ENCODE measurements at places on chromosomes 7 and 10.

DNA sequence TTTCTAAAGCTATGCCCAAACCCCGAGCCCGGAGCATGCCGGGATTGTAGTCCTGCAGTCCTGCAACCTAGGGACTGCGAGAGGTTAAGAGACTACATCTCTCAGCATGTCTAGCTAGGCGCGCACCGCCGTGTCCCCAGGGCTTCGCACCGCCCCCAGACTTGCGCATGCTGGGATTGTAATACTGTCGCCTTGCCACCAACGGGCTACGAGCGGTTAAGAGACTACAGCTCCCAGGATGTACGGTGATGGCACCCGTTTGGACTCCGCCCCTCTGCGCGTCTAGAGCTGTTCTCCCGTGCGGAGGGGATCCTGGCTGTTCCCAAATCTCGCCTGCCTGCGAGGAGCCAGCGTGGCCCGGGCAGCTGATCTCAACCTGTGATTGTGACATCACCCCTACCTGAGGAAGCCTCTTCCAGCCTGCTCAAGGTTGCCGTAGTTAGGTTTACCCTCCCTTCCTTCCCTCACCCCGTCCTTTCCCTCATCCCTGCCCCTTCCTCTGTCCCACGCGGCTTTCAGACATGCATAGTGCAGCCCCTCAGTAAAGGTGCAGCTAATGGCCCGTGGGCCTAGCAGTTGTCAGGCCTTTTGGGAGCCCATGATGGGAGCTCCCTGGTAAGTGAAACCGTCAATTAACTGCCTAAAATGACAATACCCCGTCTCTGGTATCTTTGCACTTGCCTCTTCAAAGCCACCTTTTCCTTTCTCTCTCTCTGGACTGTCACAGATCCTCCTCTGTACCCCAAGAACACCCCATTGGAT lies 6.3 kb upstream of the ZNF736 start:
- DNase-seq: peak; percentile 93

- no peak for DNase-seq
These were observed 23.5 kb upstream of the KDM7A start for GRCh38 chr7:140200061-140200989.

GRCh38 chr10:128599030-128599429 lies 472.8 kb upstream of the MKI67 start:
- no peak for DNase-seq

DNA sequence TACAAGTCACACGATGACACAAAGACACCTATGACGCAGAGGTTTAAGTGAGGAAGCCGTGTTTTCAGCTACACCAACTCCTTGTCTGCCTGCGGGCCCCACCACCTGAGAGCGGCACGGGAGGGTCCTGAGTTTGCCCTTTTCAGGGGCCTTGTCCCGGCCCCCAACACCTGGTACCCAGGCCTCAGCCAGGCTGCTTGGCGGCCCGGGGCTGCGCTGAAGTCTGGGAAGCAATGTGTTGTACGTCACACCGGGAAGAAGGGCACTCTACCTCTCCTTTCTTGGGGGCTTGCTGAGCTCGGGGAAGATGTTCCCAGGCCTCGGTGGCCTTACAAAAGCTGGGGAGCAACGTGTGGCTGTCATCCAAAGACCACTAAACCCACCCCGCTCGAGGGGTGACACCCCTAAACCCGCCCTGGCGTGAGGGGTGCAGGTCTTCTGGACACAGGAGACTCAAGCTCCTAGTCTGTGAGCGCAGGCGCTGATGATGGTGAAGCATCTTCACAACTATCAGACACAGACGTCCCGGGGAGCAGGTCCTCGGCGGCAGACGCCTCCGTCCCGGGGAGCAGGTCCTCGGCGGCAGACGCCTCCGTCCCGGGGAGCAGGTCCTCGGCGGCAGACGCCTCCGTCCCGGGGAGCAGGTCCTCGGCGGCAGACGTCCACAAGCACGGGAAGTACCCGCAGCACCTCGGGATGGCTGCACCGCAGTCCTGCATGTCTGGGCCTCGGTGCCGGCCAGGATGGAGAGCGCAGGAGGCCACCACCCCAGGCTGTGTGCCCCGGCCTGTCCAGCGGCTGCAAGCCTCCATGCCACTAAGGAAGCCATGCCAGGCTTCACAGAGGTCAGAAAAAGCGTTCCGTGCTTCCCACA lies 15.4 kb downstream of the CFAP46 start:
- DNase-seq: no peak

DNA sequence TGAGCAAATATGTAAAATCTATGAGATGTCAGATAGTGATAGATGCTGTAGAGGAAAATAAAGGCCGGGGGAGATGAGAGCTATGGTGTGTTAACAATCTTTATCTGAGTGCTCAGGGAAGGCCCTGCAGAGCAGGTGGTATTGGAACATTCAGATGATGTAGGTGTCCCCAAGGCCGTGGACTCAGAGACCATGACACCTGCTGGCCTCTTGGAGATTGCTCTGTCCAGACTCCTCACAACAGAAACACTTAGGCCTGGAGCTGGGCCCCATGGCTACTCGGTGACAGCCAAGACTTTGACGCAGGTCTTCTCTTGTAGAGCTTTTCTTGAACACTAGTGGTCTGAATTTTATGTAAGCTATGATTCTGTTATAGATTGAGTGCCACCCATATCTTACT lies 13.3 kb downstream of the AKR1E2 start:
- DNase-seq: no peak

DNA sequence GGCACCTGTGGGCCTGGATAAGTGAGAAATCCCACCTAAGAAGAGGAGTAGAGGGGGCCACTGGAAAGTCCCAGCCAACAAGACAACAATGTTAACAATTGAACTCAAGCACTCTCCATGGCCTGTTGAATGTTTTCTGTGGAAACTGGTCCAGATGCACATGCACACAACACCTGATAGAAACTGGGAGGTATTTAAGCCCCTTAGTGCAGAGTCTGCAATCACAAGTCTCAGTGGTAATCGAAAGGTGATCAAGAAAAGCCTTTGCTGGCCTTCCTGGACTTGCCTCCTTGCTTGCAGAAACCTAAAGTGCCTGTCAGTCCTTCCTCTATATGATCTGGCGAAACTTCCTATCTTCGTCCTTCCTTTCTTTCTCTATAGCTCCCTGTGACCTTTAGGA lies 30.6 kb upstream of the HNRNPH3 start:
- peak; percentile 12 for DNase-seq

- DNase-seq: no peak
These were observed 40.8 kb downstream of the INPP5A start for GRCh38 chr10:132578287-132578951.

DNA sequence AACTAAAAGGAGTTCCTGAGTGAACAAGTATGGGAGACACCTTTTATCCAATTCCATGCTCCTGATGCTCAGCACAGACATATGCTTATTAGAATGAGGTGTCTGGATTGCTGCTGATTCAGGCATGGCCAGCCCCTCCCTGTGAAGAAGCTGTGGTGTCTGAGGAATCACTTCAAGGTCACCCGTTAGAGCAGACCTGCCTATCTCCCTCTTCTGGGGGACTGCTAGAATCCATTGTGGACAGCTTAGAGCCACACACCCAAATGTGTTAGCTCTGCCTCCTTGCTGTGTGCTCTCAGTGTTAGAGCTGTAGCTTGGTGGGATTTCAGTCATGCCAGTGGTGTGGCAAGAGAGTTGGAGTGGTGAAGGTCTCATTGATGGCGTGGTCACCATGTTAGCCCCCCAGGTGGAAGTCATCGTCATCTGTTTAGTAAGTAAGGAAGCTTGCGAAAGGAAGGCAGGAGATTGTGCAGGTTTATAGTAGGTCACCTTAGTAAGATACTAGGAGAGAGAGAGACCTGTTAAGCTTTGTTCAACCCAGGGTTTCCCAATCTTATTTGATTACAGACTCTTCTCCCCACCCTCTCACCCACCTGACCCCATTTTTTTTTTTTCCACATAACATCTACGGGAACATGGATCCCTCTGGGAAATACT lies 12.8 kb downstream of the PRXL2A start:
- DNase-seq: no peak

DNA sequence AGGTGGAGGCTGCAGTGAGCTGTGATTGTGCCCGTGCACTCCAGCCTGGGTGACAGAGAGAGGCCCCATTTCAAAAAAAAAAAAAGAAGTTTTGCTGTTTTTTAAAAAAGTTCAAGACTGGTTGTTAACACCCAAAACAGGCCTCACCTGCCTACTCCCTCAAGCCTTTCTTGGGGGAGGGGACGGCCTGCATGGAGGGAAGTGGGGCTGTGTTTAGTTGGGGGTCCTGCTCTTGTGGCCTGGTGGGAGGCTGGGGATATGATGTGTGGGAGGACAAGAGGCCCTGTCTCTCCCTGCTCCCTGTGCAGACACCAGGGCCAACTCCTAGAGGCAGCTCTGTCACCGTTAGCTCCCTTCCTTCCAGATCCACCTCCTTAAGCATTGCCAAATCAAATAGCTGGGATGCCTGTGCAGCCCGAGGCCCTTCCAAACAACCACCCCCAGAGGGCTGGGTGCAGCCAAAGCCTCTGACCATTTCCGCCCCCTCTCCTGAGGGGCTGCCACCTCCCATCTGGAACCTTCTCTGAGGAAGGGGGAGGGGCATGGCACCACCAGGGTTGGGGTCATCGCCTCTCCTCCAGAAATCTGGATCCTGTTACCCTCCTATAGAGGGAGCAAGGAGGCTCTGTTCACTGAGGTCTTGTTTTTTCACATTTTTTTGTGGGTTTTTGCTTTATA lies 32.9 kb upstream of the ANKRD2 start:
- no peak for DNase-seq

DNA sequence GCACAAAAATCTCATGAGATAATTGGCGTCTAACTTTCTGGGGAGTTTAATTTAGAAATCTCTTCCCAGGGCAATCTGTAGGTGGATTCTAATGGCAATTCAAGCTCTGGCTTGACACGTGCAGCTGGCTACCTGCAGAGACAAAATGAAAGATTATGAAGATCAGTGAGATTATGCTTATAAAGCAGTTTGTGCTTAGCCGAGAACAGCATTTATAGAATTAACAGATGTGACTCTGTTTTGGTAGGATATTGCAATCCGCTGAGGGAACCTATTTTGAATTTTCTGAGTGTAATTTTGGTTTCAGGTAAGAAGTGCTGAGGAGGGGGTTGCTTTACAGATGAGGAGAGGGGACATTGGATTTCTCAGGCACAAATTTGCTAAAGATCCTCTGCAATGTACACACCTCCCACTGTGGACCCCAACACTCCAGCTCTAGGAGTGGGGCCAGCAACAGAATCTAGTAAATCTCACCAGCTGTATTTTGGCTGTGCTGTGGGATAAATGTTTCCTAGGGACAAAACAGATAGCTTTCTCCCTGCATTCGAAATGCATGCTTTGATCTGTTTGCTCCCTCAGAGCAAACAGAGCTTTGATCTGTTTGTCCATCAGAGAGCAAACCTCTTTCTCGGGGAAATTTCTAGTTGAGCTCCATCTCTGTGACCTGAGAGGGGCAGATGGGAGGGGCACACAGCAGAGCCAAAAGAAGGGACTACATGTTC lies 7.4 kb downstream of the GJD4 start:
- no peak for DNase-seq

Data from CD14-positive monocyte (primary cell).